AML-193 (cell line): ENCODE measurements at places on chromosomes 1 and 21.

GRCh38 chr1:206442101-206442500, 28.2 kb upstream of the IKBKE start:
- DNase-seq, result no peak

DNA sequence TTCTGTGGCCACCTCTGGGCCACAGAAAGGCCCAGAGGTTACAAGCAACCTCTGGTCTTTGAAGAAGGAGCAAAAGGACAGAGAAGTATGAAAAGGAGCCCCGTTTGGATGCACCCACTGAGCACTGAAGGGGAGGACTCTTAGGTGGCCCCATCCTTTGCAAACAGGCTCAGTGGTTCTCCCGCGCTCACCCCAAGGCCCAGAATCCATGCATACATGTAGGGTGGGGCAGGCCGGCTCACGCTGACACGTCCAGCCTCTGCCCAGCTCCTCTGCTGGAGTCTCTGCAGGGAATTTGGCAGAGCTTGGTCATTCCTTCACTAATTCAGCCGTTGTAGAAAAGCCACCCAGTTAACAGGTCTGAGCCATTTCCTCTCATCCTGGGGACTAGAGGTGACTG, 61.3 kb upstream of the AJAP1 start:
- no peak for DNase-seq

- DNase-seq, result no peak
These were observed 919 bp downstream of the HECTD3 start for GRCh38 chr1:45009956-45010854.

DNA sequence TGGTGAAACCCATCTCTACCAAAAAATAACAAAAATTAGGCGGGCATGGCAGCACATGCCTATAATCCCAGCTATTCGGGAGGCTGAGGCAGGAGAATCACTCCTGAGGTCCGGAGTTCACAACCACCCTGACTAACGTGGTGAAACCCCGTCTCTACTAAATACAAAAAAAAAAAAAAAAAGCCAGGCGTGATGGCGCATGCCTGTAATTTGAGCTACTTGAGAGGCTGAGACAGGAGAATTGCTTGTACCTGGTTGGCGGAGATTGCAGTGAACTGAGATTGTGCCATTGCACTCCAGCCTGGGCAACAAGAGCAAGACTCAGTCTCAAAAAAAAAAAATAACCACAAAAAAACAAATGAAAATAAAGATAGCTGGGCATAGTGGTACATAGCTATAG, 42.3 kb downstream of the CC2D1B start:
- no peak for DNase-seq

GRCh38 chr1:90902672-90903071, 119.2 kb downstream of the ZNF644 start:
- no peak for DNase-seq

- DNase-seq, result no peak
These were observed 75.7 kb upstream of the KCNJ15 start for GRCh38 chr21:38181096-38181495.

DNA sequence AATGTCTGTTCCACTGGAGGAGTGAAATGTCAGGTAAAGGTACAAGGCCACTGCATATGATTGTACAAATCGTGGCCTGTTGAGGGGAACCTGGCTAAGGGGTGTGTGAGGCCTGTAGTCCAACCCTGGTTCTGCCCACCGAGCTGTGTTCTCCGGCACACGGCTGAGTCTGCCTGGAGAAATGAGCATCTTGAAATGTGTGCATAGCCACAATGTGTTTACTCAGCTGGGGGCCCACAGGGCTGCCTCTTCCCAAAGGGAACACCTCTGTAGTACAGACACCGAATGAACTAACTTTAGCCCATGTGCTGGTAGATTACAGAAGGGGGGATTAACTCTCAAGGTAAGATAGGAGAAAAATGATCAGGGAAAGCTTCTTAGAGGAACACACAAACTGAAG, 30.2 kb downstream of the AK4 start:
- DNase-seq, result no peak

DNA sequence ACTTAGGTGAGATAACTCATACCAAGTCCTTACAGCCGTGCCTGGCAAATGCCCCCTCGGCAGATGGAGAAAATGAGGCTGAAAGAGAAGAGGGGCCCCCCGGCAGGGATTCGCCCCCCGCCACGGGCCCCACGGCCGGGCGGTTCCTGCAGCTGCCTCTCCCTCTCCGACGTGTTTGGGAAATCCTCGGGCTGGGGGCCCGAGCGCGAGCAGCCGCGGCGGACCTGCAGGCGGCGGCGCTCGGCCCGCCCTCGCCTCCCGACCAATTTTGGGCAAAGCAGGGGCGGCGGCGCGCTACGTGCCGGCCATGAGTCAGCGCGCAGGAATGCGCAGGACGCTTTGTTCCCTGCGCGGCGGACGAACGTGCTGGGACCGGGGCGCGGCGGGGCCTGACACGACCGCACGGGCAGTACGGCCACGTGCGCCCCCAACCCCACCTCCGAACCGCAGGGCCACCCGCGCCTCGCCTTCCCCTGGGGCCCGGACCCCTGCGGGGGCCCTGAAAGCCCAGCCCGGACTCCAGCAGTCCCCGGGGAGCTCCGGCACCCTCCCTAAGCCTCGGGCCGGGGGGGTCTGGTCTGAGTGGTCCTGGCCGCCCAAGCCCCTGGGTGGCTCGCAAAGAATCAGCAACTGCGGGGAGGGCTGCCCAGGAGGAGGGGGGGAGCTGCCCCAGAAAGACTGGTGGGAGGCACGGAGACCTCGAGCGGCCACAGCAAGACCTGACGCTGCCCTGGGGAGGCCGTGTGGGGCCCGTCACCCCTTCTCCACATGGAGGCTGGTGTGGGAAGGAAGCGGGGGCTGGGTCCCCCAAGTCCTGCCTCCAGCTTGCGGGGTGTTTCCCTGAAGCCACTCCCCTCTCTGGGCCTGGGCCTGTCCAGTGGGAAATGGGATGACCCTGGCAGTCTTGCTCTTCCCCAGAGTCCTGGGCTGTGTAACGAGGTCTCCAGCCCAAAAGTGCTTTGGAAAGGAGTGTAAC, 11.9 kb upstream of the EDN2 start:
- no peak for DNase-seq

- no peak for DNase-seq
These were observed 32.4 kb upstream of the BSDC1 start for GRCh38 chr1:32426489-32427255.

DNA sequence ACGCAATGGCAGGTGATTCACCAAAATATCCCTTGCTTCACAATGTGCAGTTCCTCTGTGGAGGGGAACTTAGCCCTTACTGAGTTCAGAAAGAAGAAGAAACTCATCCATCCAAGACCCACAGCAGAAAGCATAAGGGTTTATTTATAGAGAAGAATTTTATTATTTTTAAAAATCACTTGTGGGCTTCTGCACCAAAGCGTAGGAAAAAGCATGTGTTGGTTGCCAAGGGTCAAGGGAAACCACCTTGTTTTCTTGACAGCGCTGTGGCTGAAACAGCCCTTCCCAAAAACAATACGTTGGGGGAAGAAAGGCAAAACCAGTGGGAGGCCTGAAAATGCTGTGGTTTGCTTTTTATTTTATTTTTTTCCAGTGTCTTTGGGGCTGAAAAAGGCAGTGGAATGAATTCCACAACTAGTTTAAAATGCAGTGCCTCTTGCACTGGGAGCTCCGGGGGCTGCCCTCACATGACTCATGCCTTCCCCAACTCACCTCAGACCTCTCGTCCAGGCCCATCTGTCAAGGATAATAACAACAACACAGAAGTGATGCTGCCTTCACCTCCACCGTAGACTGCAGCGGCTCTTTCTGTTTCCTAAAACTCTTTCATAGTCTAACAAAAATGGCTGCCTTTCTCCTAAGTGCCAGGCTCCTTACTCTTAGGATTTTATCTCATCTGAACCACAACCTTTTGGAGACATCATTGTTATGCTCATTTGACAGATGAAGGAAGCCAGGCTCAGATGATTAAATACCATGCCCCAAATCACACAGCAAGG, 224.2 kb upstream of the JUN start:
- DNase-seq, result no peak

- no peak for DNase-seq
These were observed 6.0 kb upstream of the DARS2 start for GRCh38 chr1:173818459-173818858.
